ENCODE measurements at places on chromosomes 6 and 20.

DNA sequence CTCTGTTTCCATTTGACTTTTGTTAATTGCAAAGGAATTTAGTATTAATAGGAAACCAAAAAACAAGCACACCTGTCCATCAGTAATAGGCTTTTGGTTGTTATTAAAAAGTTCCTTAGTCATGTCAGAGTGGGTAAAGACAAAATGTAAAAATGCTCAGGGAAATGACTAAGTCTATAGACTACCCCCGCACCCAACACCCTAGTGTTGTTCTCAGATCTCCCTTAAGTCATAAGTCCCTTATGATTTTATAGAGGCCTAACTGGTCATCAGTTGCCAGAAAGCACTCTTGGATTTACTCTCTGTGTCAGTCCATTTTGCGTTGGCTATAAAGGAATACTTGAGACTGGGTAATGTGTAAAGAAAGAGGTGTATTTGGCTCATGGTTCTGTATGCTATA lies 52.8 kb downstream of the MAP3K4 start:
- no peak for DNase-seq

DNA sequence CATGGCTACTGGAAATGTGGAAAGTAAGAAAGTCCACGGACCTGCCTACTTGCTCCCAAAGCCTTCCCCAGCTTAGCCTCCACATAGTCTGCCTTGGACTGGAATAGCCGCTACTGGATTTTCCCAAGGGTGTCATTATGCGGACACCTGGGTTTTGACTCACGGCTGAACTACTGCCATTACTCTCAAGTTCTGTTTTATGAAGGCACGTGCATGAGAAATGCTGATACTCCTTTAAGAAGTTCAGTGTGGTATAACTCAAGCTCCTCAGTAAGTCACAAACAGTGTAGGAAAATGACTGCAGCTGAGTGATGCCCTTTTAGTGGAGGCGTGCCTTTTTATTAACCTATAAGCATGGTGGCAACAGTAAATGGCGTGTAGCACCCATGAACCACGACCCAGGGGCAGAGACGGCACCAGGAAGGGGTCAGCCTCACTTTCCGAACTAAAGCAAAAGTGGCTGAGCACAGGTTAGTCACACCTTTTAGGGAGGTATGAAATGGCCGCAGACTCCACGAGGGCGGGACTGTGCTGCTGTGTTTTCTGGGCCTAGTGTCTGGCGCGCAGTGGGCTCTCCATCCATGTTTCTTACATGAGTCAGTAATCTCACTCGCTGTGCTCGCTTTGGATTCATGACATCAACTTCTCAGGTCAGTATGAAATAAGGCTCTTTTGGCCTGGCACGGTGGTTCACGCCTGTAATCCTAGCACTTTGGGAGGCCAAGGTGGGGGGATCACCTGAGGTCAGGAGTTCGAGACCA lies 23.9 kb downstream of the PSMG4 start:
- no peak for DNase-seq

GRCh38 chr6:10779076-10779475 lies 31.5 kb downstream of the TMEM14B start:
- DNase-seq, result no peak

- DNase-seq, result no peak
Observed at GRCh38 chr6:3987576-3987975, 91.4 kb downstream of the FAM217A start.

DNA sequence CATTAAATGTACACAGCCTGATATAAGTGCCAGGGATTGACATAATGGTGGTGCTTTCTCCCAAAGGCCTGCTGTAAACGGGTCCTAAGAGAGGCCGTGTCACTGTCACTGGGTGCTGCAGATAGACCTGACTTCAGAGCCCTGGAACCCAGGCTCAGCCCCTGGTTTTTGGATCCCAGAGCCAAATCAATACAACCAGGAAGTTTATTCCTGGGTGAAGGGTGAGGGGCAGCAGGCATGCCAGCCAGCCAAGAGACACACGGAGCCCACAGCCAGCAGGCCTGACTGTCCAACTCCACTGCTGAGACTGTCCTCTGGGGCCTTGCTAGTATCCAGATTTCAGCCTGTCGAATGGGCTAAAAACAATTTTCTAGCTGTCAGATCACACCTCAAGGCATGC lies 12.8 kb upstream of the ARMC12 start:
- DNase-seq, result no peak

- peak; percentile 43 for DNase-seq
Observed at GRCh38 chr20:35226884-35227681, 593 bp downstream of the MMP24 start.

Measured in fibroblast of pulmonary artery (primary cell).